OCI-LY7 (cell line): ENCODE measurements at places on chromosomes 2 and 18. TPM values are rescaled to one million over a fixed set of nuclear protein-coding genes. Genes with fewer than 3 reads are reported as not detected.

Gene CNRIP1
- total RNA-seq = not detected in 2 replicates

GRCh38 chr2:223916181-223916920 lies 28.8 kb downstream of the WDFY1 start:
- DNase-seq = no peak

DNA sequence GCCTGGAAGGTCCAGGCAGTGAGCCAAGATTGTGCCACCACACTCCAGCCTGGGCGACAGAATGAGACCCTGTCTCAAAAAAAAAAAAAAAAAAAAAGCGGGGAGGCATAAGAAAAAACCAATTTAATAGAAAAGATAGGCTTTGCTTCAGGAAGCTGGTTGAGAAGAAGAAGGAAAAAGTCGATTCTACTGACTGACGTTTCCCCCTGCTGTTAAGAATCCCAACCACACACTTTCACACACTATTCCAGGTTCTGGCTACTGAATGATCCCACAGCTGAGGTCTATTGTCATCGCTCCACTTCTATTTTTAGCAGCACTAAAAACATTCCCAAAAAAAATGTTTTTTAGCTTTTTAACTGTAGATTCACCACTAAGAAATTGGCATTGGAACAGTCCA lies 6.7 kb upstream of the CHCHD5 start:
- no peak for DNase-seq

DNA sequence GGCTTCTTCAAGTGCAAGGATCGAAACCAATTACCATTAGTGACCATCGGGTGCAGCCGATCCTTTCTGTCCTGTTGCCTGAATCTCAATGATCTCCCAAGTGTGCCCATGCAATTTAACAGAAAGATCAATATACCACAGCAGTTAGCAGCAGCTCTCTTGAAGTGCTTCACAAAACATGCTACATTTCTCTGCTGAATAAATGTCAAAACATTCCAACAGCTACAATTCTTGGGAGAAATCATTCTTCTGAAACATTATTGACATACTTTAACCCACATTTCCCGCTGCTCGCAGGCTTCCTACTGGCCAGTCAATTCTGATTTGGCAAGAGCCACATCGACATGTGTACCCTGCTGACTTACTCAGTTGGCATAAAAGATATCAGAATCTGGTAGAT lies 907.7 kb downstream of the TMEM182 start:
- no peak for DNase-seq

DNA sequence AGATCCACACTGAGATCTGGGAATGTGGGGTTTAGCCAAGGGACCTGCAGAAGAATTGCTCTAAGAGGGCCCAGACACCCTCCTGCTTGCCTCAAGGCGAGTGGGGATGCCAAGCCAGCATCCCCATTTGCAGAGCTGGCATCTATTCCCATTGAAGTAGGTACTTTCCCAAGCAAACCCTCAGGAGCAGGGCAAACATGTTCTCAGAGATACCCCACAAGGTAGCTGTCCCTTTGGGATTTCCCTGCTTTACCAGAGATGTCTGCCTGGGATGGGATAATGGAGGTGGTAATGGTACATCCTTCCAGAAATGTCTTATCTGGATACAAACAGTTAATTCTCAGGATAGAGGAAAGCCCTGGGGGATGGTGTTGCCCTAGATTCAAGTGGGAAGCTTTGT lies 51.2 kb downstream of the GYPC start:
- DNase-seq = no peak

- peak; percentile 10 for DNase-seq
Observed at GRCh38 chr18:32881009-32881408, 108.2 kb upstream of the KLHL14 start.
